Type B pancreatic cell (in vitro differentiated cells): ENCODE measurements at places on chromosomes 16 and 17. TPM values are rescaled to one million over a fixed set of nuclear protein-coding genes. Genes with fewer than 3 reads are reported as not detected.

Gene FSCN2
- total RNA-seq: 3.6 and 3.8 TPM in 2 replicates

Gene PTX4
- not detected in 2 replicates for total RNA-seq

Gene CCL1
- not detected in 2 replicates for total RNA-seq

Gene NR1D1
- 5.7 and 9.5 TPM in 2 replicates for total RNA-seq

Gene FNDC8
- not detected in 2 replicates for total RNA-seq

Gene SHPK
- total RNA-seq: 18.6 and 22.1 TPM in 2 replicates

Gene MYH1
- total RNA-seq: not detected in 2 replicates

Gene IL17C
- total RNA-seq: 0.39 TPM in 1 of 2 replicates, not detected in the other

Gene HSD17B1
- total RNA-seq: 2.2 and 2.7 TPM in 2 replicates

Gene HSPB9
- total RNA-seq: 0.36 TPM in 1 of 2 replicates, not detected in the other

Gene STH
- not detected in 2 replicates for total RNA-seq

Gene NPTX1
- total RNA-seq: 1.7 and 4.7 TPM in 2 replicates

Gene PRCD
- 0.33 and 3.3 TPM in 2 replicates for total RNA-seq

- DNase-seq: no peak
These were observed 33.4 kb upstream of the MMD start for GRCh38 chr17:55454906-55455474.

DNA sequence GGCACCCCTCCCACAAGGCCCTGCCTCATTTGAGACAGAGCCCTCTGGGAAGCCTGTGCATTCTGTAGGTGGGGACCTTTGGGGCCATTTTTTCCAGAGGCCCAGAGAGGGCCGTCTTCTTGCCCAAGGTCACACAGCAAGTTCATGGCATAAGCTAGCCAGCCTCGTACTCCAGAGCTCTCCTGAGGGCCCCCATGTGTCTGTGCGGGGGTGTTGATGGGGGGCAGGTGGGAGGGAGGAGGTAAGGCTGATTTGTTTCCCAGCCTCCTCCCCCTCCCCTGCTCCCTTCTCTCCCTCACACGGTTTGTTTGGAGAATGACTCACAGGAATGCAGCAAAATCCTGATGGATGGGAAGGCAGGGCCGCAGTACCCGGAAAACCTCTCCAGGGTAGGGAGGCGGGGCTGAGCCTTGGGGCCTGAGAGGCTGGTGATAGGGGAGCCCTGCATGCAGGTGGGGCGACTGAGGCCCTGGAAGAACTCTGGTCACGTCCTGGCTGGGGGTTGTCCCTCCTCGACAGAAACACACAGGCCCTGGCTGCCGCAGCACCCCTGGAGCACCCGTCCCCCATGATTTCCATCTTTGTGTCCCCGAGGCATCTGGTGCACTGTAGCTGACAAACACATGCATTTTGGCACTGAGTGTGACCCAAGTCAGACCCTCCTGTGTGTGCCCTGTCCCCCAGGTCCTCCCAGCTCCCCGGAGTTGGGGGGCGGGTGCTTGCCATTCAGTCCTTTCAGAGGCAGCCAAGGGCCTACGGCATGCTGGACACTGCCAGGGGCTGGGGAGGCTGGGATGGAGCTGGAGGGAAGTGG lies 29.7 kb downstream of the RAI1 start:
- DNase-seq: no peak

GRCh38 chr17:1255041-1255440 lies 15.2 kb upstream of the BHLHA9 start:
- no peak for DNase-seq

DNA sequence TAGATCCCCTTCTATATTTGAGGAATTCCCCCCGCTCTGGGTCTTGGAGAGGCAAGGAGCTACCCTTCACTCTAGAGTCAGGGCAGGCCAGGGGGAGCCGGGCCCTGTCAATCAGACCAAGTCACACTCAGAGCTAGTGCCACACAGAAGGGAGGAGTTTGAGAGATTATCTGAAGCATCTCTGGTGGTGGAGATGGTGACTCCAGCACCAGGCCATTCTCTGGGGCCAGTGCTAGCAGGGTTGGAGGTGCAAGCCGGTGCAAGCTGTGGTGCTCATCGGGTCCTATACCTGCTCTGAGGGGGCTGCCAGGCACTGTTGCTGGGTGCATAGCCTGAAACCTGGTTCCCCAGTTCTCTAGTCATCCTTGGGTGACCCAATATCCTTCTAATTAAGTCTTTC lies 201.2 kb downstream of the COPRS start:
- no peak for DNase-seq

GRCh38 chr17:71926746-71927398 lies 193.9 kb upstream of the SOX9 start:
- no peak for DNase-seq

DNA sequence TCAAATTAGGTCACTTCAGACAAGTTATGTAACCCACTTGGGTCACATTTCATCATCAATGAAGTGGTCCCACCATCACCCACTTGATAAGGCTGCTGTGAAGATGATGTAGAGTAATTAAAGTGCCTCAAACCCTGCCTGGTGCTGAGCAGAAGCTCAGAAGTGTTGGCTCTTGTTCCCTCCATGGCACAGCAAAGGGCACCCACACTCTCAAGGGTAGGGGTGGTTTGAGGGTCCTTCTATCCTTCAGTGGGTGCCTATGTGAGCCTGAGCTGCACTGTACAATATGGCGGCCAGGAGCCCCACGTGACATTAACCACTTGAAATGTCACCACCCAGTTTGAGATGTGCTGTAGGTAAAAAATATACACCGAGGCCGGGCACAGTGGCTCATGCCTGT lies 71.5 kb downstream of the CYTH1 start:
- DNase-seq: no peak

GRCh38 chr16:85458968-85459367 lies 154.2 kb upstream of the GSE1 start:
- no peak for DNase-seq

GRCh38 chr16:68444056-68444657 lies 4.2 kb downstream of the SMPD3 start:
- DNase-seq: no peak

DNA sequence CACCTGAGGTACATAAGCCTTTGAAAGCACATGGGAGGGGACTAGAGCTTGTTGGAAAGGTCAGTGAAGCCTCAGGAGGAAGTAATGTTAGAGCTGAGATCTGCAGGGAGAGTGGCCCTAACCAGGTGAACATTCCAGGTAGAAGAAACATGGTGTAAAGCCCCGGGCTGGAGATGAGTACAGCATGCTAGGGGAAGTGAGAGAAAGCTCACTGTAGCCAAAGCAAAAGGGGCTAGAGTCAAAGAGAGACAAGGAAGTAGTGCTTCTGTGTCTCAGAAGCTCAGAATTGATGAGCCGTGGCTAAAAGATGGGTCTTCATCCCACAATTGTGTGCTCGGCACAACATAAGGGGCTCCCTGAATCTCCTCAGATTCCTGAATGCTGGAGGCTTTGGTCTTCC lies 481.8 kb downstream of the XYLT1 start:
- no peak for DNase-seq

DNA sequence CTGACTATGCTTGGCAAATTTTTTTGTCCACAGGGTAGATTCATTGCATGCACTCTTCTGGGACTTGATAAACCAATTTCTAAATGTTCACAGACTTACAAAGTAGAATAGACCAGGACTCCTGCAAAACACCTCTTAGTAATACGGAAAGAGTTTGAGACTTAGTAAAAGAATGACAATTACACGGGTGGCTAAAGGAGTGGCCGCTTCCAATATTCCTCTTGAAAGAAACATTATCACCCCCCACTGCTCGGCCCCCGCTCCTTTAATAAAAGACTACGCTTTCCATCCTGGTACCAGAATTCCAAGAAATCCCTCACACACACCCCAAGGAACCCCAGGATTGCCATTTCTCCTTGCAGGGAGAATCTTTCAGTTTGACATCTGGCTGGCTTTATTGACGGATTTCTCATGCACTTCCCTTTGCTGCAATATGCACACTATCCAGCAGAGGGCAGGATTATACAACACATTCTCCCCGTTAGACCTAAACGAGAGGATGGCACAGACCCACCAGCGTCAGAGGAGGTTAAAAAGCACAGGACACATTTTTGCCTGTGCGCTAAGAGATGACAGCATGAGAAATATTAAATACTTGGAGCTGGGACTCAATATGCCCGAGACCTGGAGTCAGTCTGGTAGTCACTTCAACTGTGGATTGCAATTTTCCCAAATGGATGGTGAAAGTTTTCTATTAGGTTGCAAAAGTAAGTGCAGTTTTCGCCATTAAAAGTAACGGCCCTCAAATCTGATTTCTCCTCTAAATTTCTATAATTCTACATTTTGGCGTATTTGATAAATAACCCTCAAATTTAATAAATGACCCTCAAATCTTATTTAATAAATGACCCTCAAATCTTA lies 46.6 kb upstream of the NUDT7 start:
- DNase-seq: peak; percentile 74

- no peak for DNase-seq
These were observed 22.5 kb downstream of the RAB11FIP4 start for GRCh38 chr17:31413874-31414549.

DNA sequence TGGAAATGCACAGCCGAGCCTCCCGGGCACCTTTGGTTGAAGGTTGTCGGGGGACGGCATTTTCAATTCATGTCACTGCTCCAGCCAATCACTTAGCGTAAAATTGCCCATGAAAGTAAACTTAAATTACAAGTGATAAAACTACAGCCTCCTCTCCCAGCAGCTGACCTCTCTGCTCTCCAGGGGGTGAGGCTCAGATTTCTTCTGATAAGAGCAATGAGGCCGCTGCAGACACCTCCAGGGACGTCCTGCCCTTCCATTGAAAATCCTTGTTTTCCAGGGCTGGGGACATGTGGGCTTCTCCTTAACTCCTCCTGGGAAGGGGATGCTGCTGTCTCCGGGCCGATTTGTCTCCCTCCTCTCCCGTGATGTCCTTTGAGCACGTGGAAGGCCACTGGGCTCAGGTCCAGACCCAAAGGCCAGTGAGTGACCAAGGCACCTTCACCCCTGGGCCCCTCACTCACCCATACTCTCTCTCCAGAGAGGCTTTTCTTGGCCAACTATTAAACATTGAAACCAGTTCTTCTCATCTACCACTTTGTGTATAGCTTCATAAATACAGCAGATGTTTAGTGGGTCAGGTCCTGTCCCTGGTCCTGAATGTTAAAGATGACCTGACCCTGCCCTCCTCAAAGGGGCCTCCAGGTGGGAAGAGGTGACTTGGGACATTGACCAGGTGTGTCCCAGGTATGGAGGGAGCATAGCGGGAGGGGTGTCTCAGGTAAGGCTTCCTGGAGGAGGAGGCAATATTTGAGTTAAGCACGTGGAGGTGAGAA lies 52.3 kb downstream of the MGAT5B start:
- DNase-seq: no peak

DNA sequence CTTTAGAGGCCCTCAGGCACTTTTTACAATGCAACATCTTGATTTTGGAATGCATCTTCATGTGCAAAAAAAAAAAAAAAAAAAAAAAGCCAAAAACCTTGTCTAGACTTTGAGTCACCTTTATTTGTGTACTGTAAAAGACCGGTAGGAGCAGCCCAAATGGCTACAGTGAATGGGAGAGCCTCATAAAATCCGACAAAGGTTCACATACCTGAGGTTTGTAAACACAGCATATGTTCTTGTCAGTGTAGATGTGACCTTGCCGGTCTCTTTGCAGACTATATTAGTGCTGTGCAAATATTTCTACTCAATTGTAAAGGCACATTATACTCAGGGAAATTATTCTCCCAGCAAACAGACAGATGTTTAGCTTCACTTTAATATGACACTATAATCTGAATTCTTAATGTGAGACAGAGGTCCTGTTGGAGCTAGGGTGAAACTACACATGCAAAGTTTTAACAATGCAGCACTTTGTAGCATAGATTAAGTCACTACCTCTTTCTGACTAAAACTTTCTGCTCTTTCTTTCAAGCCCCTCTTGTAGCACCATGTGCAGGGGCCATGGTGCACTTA lies 211.3 kb downstream of the CA10 start:
- no peak for DNase-seq

GRCh38 chr17:38332735-38333134 lies 11.0 kb downstream of the GPR179 start:
- no peak for DNase-seq

GRCh38 chr17:57597531-57598453 lies 147.3 kb downstream of the CCDC182 start:
- no peak for DNase-seq

DNA sequence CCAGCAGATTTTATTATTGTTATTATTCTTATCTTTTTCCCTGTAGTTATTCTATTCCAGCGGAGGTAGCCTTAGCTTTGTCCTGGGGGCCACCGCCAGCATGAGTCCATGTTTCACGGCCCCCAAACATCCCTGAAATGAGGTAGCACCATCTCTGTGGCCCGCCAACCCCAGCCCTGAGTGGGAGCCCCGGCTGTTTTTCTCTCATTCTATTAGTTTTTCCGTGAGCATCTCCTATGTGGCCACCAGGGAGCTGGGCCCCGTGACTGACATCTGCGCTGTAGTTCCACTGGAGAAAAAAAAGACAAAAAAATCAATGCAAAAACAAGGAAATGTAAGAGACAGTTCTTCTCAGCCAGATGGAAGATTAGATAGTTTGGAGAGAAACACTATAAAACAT lies 43.5 kb upstream of the IL34 start:
- no peak for DNase-seq

DNA sequence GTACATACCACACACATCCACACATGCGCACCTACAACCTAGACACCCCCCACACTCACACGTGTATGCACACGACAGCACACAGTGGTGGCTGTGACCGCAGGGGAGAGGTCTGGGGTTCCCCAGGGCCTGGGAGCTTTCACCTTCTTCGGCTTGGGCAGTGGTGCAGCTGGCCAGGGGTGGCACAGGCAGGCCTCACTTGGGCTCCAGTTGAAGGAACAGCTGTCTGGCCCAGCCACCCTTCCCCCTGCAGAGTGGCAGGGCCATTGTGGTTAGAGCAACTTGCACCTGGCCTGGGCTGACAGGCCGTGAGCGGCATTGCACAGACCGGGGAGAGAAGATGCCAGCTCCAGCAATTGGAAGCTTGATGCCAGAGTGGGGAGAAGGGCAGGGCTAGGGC lies 114.5 kb upstream of the GSE1 start:
- DNase-seq: no peak

DNA sequence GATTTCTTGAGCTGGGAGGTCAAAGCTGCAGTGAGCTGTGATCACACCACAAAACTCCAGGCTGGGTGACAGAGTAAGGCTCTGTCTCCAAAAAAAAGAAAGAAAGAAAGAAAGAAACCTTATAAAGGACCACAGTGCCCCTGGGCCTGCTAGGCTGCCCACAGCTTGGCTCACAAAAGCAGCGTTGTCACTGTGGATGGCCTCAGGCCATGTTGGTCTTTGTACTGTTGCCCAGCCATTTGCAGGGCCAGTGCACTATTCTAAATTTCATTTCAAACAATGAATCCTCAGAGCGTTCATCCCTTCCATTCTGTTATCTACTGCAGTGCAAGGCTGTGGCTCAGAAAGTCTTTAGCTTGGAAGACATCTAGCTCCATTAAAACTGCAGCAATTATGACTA lies 208.4 kb downstream of the SLC39A11 start:
- DNase-seq: no peak
